ENCODE measurements at places on chromosomes 6 and 20.

GRCh38 chr6:3698021-3698420 is 53.5 kb downstream of the PXDC1 start:
- DNase-seq: no peak

DNA sequence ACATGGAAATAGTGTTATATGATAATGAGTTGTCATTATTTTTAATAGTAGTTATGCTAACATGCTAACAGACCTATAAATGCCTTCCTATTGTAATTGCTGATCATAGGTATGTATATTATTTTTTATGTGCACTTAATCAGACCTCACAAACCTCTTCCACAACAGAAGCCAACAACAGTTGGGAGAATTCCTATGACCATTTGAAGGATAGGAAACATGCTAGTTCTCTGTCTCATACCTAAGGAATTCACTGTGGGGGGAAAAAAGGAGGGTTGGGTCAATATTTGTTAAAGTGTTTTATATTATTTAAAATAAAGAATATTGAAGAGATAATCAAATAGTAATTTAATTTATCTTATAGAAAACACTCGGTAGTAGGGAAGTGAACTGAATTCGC is 990.9 kb downstream of the EPHA7 start:
- no peak for DNase-seq

DNA sequence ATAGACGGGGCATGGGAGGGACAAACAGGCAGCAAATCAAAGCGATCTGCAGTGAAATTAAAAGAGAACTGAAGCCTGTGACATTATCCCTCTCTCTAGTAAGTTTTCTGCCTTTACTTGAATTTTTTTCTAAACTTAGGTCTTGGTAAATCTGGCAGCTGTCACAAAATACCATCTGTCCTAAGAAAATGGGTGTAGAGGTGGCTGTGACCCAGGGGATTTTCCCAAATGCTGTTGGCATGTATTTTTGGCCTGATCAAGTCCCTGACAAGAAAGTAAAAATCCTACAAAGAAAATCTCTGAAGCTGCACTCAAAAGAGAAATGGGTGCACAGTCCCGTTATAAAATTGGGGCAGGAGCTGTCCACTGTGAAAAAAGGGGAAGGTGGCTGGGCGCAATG is 30.2 kb upstream of the F13A1 start:
- DNase-seq: no peak

DNA sequence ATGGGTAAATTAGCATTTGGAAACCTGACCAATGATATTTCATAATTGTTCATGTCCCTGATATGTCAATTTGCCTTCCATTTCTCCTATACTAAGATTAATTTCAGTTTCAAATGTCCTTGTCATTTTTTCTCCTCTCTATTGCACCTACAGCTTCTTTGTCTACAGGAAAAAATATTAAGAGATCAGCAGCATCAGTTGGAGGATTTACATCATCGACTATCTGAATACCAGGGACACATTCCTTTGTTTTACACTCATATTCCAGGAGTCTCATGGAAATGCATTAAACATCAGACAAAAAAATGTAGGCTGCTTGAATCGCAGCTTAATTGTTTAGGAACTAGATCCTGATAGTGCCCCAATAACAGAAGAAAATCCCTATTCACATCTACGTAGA is 188.2 kb downstream of the PRKN start:
- no peak for DNase-seq

DNA sequence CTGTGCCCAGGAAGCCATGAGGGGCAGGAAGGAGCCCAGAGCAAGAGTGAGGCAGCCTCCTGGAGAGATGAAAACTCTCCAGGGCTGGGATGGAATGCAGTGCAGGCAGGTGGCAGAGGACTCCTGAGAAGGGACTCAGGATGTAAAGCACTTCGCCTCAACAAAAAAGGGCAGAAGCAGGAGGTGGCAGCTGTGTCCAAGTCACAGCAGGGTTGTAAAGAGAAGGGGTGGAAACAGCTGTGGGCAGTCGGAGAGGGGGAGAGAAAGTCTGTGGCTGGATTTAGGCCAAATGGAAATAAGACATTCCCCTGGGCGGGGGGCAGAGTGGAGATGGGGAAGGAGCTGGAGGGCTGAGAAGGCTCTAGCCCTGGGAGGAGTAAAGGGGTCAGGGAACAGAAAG is 34.9 kb downstream of the CYP21A2 start:
- no peak for DNase-seq

- peak; percentile 34 for DNase-seq
These were observed 35.8 kb upstream of the SHLD1 start for GRCh38 chr20:5714261-5715041.

DNA sequence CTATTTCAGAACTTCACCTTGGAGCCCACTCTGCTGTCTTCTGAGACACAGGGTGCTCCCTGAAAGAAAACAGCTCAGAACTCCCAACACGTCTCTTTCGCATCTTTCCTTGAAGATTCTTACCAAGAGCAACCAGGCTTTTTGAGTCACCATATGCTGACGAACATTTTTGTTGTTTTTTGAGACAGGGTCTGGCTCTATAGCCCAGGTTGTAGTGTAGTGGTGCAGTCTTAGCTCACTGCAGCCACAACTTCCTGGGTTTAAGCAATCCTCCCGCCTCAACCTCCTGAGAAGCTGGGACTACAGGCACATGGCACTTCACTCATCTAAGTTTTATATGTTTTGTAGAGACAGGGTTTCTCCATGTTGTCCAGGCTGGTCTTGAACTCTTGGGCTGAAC is 68.5 kb downstream of the TRMT11 start:
- DNase-seq: no peak

DNA sequence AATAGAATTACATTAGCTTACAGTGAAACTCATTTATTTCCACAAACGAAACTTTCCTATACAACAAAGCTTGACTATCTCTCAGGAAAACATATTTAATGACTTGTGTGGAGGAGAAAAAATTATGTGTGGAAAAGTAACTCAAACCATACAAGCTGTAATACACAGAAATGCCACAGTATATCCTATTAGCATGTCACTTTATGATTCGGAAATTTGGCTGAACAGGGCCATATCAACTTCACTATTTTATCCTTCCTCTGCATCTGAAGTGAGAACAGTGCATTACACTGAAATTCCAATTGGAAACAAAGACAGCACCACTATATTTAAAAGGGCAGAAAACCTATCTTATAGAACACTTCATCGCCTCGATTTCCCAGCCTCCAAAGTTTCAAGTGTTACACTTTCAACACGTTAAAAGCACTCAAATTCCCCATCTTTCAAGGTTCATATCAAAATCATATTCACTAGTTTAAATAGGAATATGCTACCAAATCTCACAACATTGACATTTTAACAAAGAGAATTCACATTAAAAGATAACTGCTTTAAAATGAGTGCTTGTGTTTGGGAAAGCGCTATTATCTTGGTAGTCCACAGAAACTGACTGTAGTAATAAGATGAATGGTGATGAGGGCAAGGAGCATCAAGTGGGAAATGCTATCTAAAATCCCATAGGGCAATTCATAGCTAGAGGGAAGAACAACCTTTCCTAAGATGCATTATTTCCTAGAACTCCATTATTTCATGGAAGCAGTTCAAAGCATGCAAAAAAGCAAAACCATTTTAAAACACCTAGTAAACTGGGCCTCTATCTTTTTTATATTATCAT is 1.8 kb downstream of the REV3L start:
- no peak for DNase-seq

Measured in stimulated activated CD4-positive, alpha-beta T cell treated with anti-CD3 and anti-CD28 coated beads, TNF-alpha, amount 100 ng/mL, for 24 hours (primary cell).